T-cell (primary cell): ENCODE measurements at places on chromosomes 3 and 15. TPM values are rescaled to one million over a fixed set of nuclear protein-coding genes. Genes with fewer than 3 reads are reported as not detected.

The SCG5 gene
- total RNA-seq, result not detected

The PCOLCE2 gene
- not detected for total RNA-seq

The P3H2 gene
- total RNA-seq, result 0.35 TPM

The WWTR1 gene
- 1.1 TPM for total RNA-seq

- no peak for DNase-seq
Observed at GRCh38 chr15:74839526-74840395, 3.2 kb downstream of the ULK3 start.

GRCh38 chr3:134330883-134331810, 43.1 kb downstream of the AMOTL2 start:
- DNase-seq, result no peak

- DNase-seq, result no peak
Observed at GRCh38 chr3:108283989-108284388, 12.4 kb upstream of the HHLA2 start.

GRCh38 chr3:41653571-41654239, 308.2 kb downstream of the ULK4 start:
- no peak for DNase-seq

DNA sequence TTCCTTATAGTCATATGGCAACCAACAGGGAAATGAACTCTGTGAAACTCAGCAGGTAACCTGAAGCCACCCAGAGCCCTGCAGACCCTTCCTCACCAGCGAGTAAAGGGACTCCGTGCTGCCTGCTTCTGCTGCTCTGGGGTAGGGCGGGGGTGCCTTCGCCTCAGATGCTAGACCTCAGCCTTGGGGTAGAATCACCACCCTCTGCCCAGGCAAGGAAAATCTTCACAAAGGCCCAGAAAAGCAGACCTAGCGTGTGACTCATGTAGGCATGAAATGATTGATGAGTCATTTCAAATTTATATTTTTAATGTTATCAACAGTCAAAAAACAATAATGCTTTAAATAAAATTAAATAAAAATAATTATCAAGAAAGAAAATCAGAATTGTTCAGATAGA, 6.6 kb downstream of the STIMATE start:
- no peak for DNase-seq

GRCh38 chr3:46734773-46735172, 17.1 kb upstream of the PRSS50 start:
- no peak for DNase-seq

DNA sequence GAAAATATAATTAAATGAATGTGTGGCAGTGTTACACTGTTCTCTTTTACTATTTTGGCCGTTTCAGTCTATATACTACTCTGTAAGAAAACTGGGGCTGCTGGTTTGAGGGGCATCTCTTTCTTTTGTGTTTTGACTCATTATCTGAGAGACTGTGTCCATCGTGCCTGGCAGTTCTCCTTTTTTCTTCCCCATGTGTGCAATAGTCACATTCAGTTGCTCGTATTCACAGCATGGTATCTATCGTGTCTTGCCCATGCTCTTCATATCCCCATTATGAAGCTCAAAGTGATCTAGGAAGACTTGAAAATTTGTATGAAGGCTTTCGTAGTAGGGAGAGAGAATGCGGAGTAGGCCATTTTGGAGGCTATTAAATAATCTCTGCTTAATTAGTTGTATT, 29.8 kb upstream of the FAH start:
- DNase-seq, result no peak
